Mammary epithelial cell (primary cell): ENCODE measurements at places on chromosomes 16 and 17. TPM values are rescaled to one million over a fixed set of nuclear protein-coding genes. Genes with fewer than 3 reads are reported as not detected.

Gene TEKT3
- not detected for polyA plus RNA-seq

Gene DHX38
- polyA plus RNA-seq = 35.5 TPM

Gene ACD
- 34.5 TPM for polyA plus RNA-seq

Gene KCNG4
- polyA plus RNA-seq = not detected

Gene ECI1
- polyA plus RNA-seq = 48.2 TPM

Gene PPM1E
- 0.01 TPM for polyA plus RNA-seq

- DNase-seq = no peak
Observed at GRCh38 chr16:16007743-16008111, 58.3 kb downstream of the ABCC1 start.

GRCh38 chr17:77186141-77186604 is 45.4 kb downstream of the SEC14L1 start:
- no peak for DNase-seq

DNA sequence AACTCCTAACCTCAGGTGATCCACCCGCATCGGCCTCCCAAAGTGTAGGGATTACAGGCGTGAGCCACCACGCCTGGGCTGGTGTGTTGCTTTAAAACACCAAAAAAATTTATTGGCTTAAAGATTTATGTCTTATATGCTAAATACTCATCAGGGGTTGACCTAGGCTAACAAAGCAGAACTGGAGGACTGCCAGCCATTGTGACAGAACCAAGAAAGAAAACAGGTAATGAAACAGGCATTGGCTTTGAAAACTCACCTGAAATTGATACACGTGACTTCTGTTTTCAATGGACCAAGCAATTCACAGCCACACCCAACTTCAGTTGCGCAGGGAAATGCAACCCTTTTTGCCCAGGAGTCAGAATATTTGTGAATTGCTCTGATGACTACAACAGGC is 4.9 kb upstream of the PHAF1 start:
- DNase-seq = no peak

GRCh38 chr17:55416470-55417052 is 5.1 kb downstream of the MMD start:
- DNase-seq = no peak

GRCh38 chr16:52101246-52101645 is 445.7 kb downstream of the TOX3 start:
- DNase-seq = no peak

DNA sequence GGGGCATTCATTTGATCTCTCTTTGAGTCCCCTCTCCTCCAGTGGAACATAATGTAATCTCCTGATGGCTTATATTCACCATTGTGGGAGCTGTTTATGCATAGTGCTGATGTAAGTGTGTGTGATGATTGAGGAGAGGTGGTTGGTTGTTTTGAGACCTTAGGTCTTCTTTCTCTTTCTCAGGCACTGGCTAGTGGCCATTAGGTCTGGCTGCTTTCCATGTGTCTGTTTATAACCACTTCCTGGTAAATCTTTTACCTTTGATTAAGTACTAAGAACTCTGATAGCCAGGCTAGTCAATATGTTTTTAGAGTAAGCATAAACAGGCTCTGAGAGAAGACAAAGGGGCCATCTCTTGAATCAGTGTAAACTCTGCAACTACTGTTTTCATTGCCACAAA is 27.9 kb downstream of the VAT1L start:
- DNase-seq = no peak

DNA sequence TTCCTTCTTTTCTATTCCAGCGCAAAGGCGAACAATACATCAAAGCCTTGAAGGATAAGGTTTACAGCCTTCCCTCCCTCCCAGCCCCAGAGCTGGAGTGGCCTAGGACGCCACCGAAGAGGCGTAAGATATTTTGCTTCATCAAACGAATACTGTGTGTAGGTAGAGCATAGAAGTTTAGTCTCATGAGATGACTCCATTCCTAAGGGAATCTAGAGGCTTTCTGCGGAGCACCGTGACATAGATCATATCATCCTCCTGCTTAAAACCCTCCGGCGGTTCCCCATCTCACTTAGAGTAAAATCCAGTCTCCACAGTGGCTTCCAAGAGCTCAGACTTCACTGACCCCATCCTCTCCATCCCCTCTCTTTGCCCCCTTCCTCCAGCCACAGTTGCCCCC is 191.9 kb downstream of the IRX3 start:
- DNase-seq = no peak

DNA sequence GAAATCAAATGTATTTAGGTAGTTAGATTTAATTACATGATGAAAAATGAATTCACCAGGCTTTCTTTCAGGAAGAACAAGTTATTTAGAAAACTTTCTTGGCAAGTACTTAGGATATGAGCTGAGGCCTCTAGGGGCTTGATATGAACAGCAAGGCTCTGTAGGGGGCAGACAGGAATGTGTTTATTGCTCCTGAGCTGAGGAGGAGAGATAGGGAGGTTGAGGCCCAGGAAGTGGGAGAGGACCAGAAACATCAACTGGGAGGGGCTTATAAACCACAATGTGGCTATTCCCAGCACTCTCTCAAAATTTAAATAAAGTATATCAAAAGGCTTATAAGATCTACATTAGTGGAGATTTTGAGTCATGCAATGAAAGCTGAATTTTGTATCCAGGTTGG is 154.0 kb upstream of the MAF start:
- no peak for DNase-seq

GRCh38 chr16:21260870-21261791 is 17.0 kb downstream of the CRYM start:
- DNase-seq = peak; percentile 80

DNA sequence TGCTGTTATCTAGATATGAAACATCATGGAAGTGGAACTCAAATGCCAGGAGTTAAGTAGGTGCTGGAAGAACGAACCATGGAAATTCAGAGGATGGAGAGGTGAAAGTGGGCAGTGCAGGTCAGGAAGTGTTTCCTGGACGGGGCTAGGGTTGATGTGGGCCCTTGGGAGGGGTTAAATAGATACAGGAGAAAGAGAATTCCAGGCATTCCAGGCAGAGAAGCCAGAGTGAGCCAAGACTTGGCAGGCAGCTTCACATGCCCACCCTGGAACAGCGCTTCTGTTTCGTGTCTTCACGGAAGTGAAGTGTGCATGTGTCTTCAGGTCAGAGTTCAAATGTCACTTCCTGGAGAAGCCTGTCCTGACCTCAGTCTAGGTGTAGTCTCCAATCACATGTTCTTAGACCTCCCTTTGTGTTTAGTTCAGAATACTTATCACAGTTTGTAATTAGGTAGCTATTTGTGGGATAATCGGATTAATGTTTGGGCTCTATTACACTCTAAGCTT is 41.3 kb downstream of the GP2 start:
- no peak for DNase-seq

DNA sequence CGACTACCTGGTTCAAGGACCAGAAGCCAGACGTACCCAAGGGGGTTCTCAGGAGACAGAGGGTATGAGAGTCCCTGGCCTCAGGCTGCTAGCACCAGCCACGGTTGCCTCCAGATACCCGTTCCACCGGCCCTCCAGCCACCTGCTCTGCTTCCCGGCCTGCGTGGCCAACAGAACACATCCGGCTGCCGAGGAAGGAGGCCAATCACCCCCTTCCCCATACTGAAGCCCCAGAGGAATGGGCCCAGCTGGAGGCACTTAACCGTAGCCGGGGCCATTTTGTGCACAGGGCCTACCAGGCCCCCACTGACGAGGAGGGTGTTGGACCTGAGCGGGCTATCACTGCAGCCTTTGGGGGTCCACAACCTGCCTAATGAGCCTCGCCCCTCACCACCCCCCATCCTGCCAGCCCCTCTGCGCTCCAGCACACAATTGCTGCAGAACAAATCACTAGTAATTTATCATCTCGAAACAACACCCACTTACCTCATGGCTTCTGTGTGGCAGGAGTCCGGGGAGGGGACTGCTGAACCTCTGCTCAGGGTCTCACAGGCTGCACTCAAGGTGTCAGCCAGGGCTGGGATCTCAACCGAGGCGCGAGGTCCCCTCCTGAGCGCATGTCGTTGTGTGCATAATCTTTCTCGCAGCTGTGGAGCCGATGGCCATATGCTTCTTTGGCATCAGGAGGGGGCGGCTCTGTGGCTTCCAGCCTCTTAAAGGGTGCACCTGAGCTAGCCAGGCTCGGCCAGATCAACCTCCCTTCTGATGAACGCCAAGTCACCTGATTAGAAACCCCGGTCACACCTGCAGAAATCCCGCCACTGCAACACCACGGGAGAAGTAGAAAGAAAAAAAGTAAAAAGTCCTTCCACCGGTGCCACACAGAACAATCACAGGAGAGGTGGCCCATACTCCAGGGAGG is 10.1 kb upstream of the KREMEN2 start:
- no peak for DNase-seq

GRCh38 chr16:3938843-3939624 is 58.5 kb upstream of the CREBBP start:
- no peak for DNase-seq

DNA sequence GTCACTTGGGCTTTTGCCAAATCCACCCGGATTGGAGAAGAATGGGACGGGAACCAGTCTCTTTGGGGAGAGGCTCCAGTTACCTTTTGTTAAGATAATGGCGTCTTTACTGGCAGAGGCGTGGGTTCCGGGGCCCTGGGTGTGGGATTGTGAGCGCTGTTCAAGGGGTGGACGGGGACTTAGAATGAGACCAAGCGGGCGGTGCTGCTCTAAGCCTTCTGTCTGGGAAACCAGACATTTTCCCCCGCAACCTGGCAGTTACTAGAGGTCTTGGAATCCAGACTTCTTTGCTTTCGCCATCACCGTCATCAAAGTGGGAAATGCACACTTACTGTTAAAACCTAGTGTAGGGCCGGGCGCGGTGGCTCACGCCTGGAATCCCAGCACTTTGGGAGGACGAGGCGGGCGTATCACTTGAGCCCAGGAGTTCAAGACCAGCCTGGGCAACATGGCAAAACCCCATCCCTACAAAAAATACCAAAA is 706 bp downstream of the TEN1 start:
- DNase-seq = no peak

- DNase-seq = peak; percentile 75
Observed at GRCh38 chr17:39244600-39245570, 19.1 kb upstream of the STAC2 start.
